Activated CD8-positive, alpha-beta memory T cell treated with anti-CD3 and anti-CD28 coated beads for 4 hours (primary cell): ENCODE measurements at places on chromosomes 3 and 15.

DNA sequence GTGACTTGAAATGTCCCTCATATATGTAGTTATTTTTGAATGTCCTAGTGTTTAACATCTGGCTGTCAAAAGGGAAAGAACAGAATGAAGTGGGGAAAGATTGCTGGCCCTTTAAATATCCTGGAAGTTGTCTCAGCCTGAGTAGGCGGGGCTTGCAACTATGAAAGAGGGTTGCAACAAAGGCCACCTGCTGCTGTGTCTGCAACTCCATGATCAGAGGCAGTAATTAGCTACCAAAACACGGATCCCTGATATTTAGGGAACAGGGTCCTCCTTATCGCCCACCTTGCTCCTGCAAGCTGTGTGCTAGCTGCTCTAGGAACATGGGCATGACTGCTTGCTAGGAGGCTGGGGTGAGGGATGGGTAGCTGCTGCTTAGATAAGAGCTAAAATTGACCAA lies 100.2 kb upstream of the CFAP20DC start:
- DNase-seq: no peak

- DNase-seq: no peak
Measured at GRCh38 chr3:113714702-113715101, 18.3 kb upstream of the USF3 start.

DNA sequence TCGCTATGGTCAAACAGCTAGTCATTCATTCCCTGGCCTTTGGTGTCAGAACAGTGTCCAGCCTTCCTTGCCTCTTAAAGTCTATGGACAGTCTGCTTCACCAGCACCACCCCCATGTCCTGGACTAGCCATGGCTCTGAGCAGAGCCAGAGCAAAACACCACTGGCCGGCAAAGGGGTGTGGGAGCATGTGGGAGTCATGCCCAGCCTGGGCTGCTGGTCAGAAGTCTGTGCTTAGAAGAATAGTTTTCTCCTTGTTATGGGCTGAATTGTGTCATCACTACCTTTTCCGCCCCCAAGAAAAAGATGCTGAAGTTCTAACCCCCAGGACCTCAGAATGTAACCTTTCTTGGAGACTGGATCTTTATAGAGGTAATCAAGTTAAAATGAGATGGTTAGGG lies 132.9 kb upstream of the LPP start:
- no peak for DNase-seq

DNA sequence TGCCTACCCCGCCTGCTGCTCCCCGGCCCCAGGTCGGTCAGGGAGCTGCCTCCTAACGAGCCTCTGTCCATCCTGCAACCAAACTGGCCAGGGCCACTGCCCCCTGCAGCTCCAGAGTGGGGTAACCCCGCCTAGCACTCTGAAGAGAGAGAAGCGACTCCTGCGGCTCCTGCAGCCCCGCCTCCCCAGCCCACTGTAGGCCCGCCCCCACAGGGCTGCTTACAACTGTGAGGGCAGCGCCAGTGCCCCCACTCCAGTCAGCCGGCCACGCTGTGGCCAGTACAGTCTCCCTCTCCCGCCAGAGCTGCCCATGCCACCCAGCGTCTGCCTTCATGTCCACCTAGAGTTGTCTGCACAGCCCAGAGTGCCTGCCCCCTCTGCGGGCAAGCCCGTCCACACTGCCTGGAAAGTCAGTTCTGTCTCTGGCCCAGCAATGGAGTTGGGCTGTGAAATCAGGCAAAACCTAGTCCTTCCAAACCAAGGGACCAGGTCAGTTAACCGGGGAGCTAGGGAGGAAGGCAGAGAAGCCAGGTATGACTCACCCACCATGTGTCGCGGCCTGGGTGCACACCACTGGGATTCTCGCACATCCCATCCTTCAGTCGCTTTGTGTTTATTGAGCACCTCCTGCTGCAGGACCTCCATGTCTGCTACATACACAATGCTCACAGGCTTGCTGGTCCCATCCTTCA lies 2.4 kb downstream of the UCN2 start:
- DNase-seq: no peak

DNA sequence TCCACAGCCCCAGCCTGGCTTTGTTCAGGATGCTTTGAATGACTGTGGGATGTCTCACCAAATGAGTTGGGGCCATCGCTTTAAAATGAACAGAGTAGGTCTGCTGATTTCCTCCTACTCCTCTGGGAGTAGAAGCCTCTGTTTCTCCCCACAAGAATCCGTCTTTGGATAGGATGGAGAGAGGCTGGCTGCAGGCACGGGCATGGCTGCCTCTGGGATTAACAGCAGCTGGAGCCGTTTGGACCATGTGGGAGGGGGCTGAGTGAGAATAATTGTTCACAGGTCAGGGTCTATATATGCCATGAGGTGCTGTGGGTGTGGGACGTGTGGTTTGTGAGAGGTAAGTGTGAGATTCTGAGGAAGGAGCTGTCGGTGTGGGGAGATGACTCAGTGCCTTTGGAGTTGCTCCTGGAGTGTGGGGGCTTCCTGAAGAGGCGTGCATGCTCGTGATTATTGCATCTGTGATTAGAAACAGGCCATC lies 48.0 kb upstream of the APEH start:
- no peak for DNase-seq

- DNase-seq: no peak
Measured at GRCh38 chr15:89462198-89462912, 34.0 kb downstream of the RHCG start.

GRCh38 chr3:90052425-90052950 lies 945.1 kb downstream of the EPHA3 start:
- DNase-seq: no peak

- no peak for DNase-seq
Measured at GRCh38 chr15:77417602-77418001, 2.3 kb downstream of the PEAK1 start.

- no peak for DNase-seq
Measured at GRCh38 chr3:129404610-129405009, 23.8 kb downstream of the EFCAB12 start.

DNA sequence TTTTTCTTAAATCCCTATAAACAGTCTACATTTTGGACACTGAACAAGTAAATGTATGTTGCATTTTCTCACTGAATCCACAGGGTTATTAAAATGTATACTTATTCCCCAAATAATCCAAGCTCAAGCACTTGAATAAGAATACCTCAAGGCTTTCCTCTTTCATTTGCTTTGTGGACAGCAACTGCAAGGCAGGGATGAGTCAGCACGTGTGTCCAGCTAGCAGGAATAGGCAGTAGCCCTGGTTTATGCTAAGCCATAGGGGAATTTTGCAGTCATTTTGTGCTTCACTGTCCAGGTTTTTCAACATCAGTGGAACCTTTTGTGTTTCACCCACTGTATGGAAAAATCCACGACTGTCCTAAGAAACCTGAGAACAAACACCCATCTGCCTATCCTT lies 96.7 kb upstream of the KCNMB2 start:
- DNase-seq: no peak

DNA sequence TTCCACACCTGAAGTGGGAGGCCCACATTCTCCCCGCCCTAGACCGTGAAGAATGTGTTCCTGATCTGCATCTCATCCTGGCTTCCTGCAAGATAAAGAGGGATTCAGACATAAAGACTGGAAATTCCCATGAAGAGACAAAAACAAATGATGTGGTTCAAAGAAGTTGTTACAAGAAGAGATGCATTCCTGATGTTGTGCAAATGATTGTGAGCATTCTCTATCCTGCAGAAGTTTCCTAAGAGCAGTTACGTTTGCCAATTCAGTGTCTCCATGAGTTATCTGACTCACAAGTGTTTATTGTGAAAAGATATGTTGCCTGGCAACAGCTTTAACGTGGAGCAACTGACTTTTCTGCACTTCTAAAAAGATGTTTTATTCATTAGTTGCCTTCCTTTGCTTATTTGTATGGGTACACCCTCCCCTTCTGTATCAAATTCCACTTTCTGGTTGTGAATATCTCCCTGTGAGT lies 107.8 kb downstream of the ZIC4 start:
- no peak for DNase-seq
